Inflammatory macrophage (primary cell): ENCODE measurements at places on chromosomes 1 and 21.

DNA sequence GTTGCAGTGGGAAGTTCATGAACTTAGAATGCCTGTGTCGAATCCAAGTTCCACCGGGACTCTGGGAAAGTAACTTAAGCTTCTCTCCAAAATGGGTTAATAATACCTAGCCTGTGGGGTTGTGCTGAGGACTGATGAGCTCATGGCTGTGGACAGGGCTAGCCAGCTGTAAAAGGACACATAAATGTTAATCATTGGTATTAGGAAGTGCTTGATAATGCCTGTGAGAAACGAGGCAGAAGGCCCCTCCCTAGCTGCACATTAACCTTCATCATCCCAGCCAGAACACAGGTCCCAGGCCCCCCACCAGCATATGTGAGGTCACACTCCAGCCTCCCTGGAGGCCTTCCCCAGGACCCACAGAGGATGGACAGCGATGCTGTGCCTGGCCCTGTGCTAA lies 789 bp upstream of the GJB4 start:
- DNase-seq, result no peak

GRCh38 chr1:46817814-46818213 lies 19.0 kb downstream of the CYP4B1 start:
- no peak for DNase-seq

GRCh38 chr1:172277275-172277674 lies 143.2 kb upstream of the C1orf105 start:
- no peak for DNase-seq

DNA sequence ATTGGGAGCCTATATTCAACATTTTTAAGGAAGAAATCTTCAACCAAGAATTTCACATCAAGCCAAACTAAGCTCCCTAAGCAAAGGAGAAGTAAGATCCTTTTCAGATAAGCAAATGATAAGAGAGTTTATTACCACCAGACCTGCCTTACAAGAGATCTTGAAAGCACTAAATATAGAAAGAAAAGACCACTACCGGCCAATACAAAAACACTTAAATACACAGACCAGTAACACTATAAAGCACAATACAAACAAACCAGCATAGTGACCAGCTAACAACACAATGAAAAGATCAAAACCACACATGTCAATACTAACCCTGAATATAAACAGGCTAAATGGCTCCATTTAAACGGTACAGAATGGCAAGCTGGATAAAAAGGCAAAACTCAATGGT lies 165.4 kb downstream of the MRPL39 start:
- DNase-seq, result no peak

GRCh38 chr21:16534408-16535101 lies 804.8 kb downstream of the USP25 start:
- no peak for DNase-seq

DNA sequence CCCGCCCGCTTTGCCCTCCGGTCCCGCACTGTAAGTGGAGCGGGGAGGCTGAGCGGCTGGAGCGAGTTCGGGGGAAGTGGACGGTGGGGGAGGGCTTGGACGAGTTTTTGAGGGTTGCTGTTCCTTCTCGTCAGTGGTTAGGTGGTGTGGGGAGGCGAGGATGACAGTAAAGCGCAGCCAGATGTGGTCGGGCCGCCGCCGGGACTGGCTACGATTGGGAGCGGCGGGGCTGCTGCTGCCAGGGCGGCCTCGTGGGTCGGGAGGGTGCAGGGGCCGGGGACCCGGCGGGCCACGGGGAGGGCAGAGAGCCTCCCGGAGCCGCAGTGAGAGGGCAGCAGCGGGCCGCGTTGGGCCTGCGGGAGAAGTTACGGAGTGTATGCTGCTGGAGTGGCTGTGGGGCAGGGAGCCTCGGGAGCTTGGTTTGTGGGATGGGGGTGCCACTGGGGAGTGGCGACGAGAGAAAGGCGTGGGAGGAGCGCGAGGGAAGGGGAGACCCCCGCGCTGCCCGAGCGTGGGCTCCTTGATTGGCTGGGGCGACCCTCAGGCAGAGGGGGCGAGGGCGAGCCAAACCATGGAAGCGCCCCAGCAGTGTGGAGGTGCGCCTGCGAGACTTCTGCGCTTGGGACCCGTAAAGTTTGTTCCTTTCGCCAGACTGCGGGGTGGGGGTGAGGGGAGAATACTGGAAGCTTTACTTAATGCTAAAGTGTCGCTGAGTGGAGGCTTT lies 2.1 kb downstream of the ADGRL2 start:
- DNase-seq, result no peak

DNA sequence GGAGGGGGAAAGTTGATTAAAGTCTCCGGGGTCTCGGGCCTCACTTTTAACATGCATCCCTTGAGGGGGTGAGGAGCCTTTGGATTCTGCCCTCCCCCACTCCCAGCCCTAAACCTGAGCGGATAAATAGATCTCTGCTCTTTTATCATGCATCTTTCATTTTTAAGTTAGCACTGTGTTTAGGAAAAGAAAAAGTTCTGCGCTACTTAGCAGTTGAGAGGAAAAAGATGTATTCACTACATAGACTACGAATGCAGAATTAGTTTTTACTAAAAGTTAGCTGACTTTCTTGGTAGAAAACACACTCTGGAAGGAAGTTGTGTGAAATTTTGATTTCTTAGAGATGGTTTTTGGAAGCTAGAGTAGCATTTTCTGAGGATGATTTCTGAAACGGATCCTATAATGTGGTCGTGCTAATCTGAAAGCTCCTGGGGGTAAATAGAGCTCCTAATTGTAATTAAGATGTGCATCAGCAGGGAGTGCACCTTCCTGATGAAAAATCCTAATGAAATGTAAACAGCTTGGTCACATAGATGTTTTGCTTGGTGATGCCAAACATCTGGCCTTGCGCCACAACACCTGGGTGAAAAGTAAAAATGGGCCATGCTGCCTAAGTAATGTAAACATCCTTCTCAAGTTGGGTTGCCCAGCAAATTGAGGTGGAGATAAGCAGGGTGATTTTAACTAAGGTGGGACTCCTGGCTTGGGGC lies 1.8 kb downstream of the ROR1 start:
- no peak for DNase-seq
